ENCODE measurements at places on chromosomes 7 and 10.
A peak's percentile ranks its signal among the peaks of the same experiment; 100 is the strongest.

DNA sequence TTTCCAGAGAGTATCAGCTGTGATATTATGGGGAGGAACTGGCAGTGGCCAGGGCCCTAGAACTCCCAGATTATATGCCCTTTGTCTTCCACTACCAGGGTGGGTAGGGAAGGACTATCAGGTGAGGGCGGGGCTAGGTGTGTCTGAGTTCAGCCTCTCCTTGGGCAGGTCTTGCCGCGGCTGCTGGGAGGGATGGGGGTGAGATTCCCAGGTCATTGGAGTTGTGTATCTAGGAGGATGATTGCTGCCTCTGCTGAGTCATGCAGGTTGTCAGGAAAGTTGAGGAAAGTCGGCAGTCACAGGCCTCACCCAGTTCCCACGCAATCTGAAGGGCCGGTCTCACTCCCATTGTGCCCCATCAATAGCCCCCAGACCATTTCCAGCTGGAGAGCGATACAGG, 185.2 kb downstream of the DKK1 start:
- DNase-seq: no peak

GRCh38 chr7:88200789-88201188, 19.0 kb downstream of the SRI start:
- no peak for DNase-seq

DNA sequence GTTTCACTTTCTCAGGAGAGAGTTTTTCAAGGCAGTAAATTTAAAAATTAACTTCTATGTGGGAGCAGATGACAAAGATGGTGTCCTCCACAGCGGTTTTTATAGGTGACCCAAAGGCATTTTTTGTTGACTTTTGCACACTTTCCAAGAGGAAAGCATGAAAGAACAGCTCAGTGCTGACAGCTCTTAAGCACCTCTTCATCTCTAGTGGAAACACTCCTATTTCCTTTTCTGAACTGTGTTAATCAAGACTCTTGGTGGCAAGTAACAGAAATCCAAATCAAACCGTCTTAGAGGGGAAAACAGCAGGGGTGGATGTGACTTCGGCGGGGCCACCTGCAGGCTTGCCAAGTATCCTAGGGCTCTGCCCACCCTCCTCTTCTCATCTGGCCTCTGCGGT, 71.8 kb upstream of the GATA3 start:
- no peak for DNase-seq

DNA sequence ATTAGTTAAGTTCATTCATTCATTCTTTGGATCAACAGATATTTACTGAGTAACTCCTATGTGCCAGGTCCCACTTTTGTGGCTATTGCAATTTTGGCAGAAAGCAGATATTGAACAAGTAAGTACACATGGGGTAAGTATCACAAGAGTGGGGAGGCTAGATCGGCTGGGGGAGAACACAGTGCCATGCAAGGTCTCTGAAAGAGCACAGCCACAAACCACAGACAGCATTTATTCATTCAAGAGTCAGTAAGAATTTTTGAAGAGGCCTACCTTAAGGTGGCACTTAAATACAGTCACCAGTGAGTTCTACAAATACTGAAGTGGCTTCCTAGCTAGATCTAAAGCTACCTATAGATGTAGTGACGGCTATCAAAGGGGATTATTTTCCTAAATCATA, 304.2 kb downstream of the RNLS start:
- DNase-seq: no peak

GRCh38 chr7:42743077-42743858, 168.6 kb downstream of the C7orf25 start:
- no peak for DNase-seq

DNA sequence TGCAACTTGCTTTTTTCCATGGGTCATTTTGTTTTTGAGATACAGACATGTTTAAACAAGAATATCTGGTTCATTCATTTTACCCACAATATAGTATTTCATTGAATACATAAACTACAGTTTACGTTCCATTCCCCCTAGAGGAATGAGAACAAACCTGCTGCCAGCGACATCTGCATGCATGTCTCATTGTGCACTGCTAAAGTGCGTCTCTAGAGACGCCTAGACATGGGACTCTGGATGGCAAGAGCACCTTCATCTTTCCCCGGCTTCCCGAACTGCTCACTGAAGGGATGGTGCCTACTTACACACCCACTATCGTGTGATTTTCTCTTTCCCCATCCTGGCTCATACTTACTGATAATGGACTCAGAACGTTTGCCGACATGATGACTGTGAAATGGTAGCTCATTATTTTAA, 1.2 kb upstream of the ZNF777 start:
- DNase-seq: no peak

DNA sequence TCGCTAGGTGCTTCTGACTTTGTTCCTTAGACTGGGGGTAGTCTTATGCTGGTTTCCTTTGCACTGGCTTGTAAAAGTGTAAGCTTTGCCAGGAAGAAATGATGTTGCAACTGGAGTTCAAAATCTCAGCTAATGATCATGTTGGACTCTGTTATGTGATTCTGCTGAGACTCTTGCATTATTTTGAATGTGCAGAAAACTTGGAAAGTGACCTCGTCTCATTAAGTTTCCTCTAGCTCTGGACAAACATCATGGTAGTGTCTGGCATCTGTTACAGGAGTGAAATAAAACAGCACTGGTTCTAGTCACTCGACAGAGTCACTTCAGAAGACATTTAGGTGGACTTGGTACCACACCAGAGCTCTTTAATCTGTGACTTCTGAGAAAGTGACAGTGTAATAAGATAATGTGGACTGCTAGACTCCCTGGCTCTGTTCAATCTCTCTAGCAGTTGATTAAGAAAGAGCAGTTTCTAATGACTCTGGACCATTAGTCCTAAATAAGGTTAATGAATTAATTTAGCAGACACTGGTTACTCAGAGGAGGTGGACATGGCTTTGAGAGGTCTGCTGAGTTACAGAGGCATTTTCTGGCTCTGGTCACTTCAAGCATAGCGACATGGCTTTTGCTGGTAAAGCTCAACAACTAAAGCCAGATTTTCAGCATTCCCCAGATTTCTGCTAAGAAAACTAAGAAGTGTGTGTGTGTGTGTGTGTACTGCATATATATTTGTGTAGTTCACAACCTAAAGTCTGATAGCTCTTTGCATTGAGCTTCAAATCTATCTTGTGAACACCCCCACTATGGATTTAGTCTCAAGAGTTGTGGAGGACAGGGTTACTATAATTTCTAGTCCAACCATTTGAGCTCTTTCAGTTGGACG, 2.0 kb downstream of the NRP1 start:
- no peak for DNase-seq

DNA sequence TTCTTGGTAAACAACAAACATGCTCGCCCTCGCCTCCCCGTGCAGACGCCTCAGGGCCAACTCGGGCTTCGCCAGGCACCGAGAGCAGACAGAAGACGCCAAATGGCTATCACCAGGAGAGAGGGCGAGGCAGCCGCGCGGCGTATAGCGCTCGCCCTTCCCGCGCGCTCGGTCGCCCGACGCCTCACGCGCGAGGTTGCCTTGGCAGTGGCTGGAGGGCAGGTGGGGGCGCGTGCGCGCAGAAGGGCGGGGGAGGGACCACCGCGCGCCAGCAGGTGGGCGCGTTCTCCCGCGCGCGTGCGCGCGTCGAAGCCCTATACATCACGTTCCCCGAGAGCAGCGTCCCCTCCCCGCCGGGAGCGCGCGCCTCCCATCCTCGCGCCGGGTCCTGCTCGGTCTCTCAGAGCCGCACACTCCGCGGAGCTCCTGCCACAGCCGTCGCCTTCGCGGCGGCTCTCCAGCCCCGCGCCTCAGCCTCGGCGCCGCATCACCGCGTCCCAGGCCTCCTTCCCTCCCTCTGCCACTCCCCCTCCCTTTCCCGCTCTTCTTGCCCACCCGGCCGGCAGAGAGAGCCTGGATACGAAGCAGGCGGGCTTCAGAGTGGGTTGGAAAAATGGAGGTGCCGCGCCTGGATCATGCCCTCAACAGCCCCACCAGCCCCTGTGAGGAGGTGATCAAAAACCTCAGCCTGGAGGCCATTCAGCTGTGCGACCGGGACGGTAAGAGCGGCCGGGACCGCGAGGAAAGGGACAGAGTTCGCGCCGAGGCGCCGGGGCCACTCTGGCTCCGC, at the start of gene PHYHIPL:
PHYHIPL (plus strand) TSS at position 403 of the 790 bp plus-strand sequence; CDS start at position 614, 211 bp downstream.
- DNase-seq: peak; percentile 43

GRCh38 chr10:123262456-123262855, 108.3 kb downstream of the BUB3 start:
- no peak for DNase-seq

DNA sequence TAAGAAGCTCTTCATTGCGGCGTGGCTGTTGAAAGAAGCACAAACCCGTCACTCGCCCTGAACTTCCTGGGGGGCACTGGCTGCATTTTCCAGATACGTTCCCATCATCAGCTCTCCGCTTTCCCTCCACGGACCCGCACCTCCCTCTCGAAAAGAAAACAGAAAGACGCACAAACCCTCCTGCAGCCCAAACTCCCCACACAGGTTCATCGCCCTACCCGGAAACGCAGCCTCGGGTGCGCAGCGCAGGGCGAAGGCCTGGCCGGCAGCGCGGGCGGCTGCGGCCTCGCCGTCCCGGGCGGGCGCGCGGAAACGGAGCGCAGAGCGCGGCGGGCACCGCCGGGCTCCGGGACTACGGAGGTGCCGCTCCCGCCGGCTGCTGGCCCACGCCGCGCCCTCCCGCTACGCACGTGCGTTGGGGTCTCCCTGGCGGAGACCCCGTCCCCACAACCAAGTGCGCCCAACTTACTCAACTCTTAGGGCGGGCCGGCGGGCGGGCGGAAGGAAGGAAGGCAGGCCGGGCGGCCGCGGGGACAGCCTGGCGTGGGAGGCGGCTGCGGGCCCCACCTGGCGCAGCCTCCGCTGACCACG, 822 bp downstream of the ZNF800 start:
- DNase-seq: no peak

- DNase-seq: no peak
These were observed 76.6 kb upstream of the DGKI start for GRCh38 chr7:137923380-137923779.

GRCh38 chr7:68009716-68010115, 1013.1 kb downstream of the TYW1 start:
- no peak for DNase-seq

DNA sequence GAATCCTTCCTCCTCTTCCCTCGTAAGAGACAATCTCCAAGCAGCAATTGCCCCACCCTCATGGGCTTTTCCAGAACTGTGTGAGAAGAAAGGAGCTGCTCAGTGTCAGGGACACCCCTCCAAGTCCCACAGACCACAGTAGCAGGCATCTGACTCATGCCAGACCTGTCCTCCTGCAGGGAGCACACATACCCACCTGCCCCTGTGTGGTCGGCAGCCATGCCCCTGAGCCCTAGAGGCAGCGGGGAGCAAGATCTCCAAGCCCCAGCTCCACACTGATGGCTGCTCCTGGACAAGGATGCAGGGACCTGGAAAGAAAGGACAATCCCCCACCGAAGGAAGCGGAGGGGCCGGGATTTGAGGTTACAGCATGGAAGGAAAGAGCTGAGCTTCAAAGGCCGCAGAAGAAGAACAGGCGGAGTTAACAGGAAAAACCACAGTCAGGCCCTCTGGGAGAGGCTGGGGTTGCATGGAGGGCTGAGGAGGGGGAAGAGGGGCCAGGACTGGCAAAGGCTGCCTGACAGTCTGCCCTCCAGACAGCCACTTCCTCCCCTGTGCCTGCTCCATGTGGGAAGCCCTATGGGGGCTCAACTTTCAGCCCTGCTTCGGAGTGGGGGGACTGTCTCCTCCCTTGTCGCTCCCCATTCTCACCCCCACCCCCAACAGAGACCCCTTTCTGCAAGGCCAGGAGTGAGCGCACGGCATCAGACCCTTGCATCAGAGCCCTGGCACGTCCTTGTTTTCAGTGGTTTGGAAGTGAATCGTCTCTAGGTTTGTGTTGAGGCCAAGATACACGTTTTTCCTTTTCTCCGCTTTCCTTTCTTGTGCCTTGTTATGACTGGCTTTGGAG, 46.8 kb downstream of the ASB13 start:
- no peak for DNase-seq

DNA sequence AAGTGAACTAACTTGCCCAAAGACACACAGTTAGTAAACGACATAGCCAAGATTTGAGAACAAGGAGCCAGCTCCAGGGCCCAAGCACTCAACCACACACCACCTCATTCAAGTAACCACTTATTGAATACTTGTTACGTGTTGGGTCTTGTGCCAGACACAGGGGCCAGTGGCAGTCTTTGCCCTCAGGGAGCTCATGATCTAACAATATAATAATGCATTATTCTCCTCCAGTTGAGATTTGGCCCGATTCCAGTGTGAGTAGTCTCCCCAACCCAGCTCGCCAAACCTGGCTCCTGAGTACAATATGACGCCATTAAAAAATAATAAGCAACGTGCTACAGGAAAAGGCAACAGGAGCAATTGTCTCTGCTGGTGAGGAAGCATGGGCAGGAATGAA, 14.4 kb upstream of the STK17A start:
- DNase-seq: no peak

GRCh38 chr10:114336823-114337509, 67.3 kb downstream of the AFAP1L2 start:
- DNase-seq: no peak

GRCh38 chr7:70544016-70544415, 587.9 kb upstream of the GALNT17 start:
- DNase-seq: no peak

DNA sequence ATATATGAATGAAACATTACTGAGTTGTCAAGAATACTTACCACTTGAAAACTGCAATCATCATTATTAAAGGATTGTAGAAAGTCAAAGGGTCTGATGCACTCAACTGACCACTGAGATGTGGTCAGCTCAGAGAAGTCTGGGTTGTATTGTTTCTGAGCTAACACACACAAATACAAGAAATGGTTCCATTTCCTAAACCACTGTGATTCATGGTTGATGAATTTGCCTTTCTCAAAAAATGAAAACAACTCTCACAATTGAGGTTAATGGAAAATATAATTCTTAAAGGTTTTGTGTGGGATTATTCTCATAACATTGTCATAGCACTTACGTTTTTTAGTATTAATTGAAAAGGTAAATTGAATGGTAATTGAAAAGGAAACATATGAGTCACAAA, 45.6 kb upstream of the TAS2R16 start:
- no peak for DNase-seq

DNA sequence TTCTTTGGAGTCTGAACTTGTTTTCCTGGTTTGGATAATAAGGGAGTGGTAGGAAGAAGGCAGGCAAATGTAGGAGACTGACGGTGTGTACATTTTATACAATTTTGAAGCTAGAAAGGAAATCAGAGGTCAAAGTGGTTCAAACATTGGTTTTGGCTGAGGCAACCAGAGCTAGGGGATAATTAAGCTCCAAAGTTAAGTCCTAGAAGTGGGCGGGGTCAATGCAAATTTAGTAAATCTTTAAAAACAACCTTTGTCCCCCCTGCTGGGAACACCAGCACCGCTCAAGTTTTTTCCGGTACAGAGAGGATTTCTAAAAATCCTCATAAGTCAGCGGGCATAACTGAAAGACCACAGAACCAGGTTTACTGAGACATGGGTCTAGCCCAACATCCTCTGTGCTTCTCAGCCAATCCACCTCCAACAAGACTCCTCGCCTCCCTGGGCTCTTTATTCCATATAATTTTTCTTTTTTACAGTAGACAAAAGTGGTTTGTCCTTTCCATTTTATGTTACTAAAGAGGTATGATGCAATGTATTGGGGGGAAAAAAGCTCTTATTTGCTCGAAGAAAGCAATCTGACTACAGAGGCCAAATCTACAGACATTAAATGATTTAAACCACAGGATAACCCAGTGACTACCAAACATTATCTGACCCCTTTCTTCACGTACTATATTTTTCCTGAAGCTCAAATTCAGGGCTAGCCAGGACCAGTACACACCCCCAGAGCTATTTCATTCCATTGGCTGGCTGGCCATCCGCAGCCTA, 1.6 kb downstream of the GLUD1 start:
- no peak for DNase-seq

Data from amygdala (tissue), 56 donors.